EL (cell line): ENCODE measurements at places on chromosomes 12 and 14.

DNA sequence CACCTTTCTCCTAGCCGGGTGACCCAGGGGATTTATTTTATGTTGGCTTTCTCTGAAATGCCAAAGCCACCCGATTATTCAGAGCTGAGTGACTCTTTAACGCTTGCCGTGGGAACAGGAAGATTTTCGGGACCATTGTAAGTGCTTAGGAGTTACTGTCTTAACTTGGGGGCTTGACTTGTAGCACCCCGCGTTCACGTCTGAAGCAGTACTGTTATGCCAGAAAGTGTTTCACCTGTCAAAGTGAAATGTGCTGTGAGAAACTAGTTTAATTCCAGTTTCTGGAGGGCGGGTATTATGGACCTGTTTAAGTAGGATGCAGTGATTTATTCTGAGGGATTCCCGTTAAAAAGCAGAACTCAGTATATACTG, 218 bp downstream of the LYSET start:
- no peak for DNase-seq

- no peak for DNase-seq
Measured at GRCh38 chr14:68470361-68470760, 322.5 kb downstream of the ZFP36L1 start.

GRCh38 chr12:2543801-2544200, 251.0 kb upstream of the FKBP4 start:
- no peak for DNase-seq

DNA sequence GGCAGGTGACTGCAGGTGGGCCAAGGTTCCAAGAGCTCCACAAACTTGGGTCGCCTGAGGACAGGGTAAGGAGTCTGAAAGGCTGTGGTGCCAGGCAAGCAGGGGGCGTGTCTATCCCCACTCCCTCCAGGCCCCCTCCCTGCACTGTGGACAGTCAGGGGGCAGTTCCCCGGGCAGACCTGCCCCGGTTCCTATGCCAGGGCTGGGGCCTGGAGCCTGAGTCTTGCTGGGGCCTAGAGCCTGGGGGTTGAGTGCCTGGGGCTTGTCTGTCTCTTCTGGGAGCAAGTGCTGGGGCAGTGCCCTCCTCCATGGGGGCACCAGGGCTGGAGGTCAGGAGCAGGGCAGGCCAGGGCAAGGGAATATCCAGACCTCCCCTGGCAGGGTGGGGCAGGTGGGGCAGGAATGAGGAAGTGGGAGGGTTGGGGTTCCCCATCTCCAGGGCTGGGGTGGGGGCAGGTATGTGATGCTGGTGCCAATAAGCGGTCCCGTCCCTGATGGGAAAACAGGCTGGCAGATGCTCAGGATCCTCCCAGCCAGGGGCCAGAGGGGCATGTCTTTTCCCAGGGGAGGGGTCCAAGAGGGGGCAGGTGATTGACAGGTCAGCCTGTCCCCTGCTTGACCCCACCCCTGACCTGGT, 11.9 kb upstream of the TNFAIP2 start:
- no peak for DNase-seq

DNA sequence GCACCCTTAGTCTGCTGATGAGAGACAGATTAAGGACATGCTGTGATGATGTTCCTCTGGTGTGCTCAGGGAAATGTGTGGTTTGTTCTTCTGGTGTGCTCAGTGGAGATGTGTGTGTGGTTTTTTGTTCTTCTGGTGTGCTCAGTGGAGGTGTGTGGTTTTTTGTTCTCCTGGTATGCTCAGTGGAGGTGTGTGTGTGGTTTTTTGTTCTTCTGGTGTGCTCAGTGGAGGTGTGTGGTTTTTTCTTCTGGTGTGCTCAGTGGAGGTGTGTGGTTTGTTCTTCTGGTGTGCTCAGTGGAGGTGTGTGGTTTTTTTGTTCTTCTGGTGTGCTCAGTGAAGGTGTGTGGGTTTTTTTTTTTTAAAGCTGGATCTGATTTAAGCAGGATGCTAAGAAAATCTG, 15.4 kb downstream of the PIWIL1 start:
- DNase-seq: no peak

GRCh38 chr12:69792533-69792932, 32.5 kb upstream of the MYRFL start:
- DNase-seq: no peak

- no peak for DNase-seq
Measured at GRCh38 chr14:71398450-71398849, 491.2 kb downstream of the PCNX1 start.

DNA sequence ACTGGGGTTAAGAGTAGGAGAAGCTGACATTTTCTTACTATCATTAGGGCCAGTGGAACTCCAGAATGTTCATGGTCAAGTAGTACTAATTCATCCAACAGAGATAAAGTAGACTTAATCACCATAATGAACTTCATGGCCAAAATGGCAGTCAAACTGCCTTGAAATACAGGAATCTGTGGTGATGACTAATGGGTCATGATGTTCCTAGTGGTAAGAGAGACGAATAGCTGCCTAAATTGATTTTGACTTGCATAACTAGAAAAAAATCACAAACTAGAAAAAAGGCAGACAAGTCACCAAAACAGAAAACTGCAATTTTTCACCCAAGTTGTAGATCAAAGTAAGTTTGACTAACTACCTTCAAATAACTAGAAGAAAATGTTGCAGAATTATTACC, 138.5 kb downstream of the MGAT4C start:
- no peak for DNase-seq

DNA sequence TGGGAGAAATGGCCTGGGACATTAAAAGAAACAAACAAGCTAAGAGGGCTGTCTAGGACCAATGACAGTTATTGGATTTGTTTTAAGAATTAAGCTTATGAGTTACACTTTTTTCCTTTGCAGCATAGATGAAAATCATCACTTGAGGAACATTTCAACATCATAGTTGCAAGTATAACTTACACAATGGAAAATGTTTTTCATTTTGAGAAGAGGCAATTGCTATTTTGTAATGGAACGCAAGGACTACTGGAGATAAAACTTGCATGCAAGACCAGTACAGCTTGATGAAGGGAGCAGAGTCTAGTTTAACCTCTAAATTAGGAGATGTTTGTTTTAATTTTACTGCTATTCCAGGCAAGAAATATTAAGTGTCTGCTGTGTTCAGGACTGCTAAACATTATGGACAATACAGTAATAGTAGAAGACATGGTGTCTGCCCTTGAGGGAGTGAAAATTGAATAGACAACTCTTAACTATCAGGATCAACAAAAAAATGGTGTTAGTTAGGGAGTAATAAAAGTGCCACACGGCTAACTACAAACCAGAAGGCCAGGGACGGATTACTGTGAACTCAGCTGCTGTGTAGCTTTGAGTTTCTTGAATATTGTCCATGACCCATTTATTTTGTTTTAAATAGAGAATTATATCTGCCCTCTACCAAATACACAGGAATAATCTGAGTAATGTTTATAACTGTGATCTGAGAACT, 374.5 kb downstream of the RAD51B start:
- no peak for DNase-seq

DNA sequence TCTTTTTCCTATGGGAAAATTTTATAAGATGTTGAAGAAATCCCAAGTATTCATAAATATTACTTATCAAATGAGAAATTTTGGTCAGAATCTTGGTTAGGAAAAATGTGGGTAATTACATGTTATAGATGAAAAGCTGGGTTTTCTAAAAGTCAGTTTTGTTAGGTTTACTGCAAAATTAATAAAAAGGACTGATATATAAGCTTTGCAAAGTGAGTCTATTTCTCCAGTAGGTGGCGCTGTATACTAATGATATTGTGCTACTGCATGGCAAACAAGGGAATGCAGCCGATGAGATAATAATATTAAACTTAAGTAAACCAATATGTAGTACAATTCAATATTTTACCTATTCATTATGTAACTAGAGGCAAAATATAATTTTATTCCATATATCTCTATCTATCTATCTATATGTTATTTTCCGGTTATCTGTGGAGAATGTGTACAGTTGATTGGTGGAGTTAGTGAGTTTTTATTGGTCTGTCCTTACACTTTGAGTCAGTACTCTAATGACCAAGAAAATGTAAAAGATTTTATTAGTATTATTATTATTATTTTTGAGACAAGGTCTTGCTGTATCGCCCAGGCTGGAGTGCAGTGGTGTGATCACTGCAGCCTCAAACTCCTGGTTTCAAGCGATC, 32.9 kb downstream of the MIPOL1 start:
- DNase-seq: peak; percentile 58

- no peak for DNase-seq
Measured at GRCh38 chr14:25680934-25681333, 631.0 kb upstream of the STXBP6 start.

DNA sequence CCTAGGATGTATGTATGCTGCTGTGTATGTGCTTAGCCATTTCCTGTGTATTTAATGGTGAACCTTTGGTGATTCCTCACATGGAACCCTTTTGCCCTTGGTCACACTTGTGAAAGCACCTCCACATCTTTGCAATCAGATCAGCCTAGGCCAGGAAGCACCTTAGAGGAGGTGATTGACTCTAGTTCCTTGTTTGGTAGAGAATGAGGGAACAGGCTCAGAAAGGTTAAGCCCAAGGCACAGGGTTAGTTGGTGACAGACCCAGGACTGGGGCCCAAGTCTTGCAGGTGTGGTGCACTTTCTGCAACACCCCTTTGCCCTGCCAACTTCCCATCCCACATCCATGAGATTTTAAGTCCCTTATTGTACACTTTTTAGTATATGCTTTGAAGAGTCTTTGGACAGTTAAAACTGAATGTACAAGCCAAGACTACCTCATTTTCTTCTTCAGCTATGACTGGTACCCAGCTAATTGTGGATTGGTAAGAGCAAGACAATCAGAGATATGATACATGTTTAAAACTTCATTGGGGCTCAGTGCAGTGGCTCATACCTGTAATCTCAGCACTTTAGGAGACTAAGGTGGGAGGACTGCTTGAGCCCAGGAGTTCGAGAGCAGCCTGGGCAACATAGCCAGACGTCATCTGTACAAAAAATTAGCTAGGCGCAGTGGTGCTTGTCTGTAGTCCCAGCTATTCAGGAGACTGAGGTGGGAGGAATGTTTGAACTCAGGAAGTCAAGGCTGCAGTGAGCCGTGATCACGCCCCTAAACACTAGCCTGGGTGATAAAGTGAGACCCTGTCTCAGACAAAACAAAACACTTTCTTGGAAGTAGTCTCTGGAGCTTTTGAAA, 71.1 kb downstream of the RASSF3 start:
- DNase-seq: no peak

- DNase-seq: no peak
Measured at GRCh38 chr12:12443431-12443878, 86.6 kb downstream of the BORCS5 start.

DNA sequence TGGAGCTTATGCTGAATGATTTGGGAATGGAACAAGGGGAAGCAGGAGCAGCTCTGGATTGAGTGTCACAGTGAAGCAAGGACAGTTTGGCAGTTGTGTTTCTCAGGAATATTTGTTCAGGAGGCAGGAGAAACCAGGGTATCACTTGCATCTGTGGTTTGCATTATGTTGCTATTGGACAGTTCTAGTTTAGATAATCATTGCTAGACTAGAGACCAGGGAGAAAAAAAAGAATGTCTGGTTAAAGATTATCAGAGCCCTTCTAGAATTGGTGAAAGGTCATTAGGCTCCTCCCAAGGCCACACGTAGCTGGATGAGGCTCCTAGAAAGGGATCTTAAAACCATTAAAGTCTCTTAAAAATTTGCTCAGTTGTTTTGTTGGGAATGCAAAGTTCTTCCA, 17.0 kb upstream of the SRSF5 start:
- DNase-seq: no peak

GRCh38 chr12:25236190-25236589, 14.5 kb downstream of the KRAS start:
- peak; percentile 19 for DNase-seq

GRCh38 chr12:1346126-1346525, 248.3 kb downstream of the FBXL14 start:
- peak; percentile 67 for DNase-seq

- DNase-seq: no peak
Measured at GRCh38 chr12:116402163-116402939, 124.9 kb upstream of the MED13L start.

DNA sequence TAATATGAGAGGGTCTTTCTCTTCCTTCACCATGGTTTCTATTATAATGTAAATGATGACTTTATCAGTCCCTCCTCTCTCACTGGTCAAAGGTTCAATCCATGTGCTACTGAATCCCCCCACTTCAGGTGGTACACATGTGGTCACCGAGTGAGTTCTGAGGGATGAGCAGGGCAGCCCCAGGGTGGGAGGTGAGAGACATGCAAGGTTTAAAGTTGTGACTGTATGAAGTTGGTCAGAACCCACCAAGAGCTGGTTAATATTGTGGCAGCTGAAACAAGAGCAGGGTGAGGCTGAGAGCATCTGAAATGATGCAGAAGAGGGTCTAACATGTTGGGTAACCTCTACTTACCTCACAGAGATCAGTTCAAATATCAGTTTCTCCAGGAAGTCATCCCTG, 444.7 kb upstream of the FBXO33 start:
- DNase-seq: no peak

GRCh38 chr12:29073631-29074239, 75.3 kb upstream of the FAR2 start:
- peak; percentile 49 for DNase-seq

DNA sequence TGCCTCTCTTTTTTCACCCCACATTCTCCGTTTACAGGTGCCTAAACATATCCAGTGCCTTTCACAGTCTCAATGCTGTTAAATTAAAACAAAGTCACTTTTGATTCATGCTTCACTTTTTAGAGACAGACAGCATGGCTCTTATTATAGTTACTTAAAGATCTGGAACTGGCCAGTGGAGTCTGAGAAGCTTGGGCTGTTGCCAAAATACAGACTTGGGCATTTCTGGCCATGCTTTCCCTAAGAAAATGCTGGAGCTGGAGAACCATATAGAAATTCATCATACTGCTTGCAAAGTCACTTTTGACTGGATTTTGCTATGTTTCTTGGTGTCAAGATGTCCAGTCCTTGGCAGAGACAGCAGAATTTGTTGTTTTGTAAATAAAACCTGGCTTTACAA, 12.2 kb upstream of the GPR68 start:
- no peak for DNase-seq

- DNase-seq: no peak
Measured at GRCh38 chr14:99465288-99465687, 15.4 kb downstream of the SETD3 start.

DNA sequence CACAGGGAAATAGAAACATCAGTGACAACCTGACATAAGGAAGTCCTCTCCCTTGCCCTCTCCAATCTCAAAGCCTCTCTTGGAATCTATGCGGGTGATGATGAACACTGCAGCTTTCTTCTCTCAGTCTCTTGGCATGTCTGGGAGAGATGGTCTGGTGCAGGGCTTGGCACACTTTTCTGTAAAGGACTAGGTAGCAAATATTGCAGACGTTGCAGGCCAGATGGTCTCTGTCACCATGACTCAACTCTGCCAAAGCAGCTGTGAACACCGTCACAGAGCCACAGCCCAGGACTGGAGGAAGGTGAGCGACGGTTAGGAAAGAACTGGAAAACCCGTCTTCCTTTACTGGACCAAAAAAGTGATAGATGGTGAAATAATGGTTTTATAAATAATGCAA, 591.0 kb upstream of the TMEM132C start:
- DNase-seq: no peak
